Inflammatory macrophage (primary cell): ENCODE measurements at places on chromosomes 5 and 9.

- no peak for DNase-seq
These were observed 237.5 kb upstream of the ADRA1B start for GRCh38 chr5:159678657-159679392.

DNA sequence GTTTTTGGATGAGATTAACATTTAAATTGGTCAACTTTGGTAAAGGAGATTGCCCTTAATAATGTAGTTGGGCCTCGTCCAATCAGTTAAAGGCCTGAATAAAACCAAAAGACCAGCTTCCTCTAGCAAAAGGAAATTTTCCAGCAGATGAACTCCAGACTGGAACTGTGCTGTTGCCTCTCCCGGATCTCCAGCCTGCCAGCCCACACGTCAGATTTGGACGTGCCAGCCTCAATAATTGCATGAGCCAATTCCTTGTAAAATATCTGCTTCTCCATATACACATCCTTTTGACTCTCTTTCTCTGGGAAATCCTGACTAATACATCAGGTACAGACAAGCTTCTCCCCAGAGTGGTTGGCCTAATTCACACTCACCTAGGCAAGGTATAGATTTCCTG lies 175.8 kb upstream of the ADCY2 start:
- no peak for DNase-seq

GRCh38 chr5:98307811-98308210 lies 465.7 kb upstream of the RGMB start:
- no peak for DNase-seq

GRCh38 chr5:96440185-96440538 lies 7.1 kb upstream of the PCSK1 start:
- DNase-seq: no peak

DNA sequence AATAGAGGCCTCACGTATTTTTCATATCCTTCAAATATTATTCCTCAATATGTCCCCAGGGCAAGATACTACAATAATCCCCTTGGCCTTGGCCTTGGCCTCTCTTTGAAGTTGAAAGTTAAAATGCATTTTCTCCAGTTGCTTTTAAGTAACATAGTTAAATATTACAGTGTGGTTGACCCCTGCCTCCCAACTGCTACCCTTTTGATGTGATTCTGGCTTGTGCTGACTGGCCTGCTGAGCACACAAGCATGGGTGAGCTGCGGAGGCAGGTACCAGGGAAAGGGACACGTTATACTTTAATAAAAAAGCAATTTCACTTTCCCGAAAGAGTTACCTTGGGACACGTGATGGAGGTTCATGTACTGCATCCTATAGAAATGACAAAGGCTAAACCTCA lies 17.9 kb upstream of the TMEM252 start:
- DNase-seq: no peak

DNA sequence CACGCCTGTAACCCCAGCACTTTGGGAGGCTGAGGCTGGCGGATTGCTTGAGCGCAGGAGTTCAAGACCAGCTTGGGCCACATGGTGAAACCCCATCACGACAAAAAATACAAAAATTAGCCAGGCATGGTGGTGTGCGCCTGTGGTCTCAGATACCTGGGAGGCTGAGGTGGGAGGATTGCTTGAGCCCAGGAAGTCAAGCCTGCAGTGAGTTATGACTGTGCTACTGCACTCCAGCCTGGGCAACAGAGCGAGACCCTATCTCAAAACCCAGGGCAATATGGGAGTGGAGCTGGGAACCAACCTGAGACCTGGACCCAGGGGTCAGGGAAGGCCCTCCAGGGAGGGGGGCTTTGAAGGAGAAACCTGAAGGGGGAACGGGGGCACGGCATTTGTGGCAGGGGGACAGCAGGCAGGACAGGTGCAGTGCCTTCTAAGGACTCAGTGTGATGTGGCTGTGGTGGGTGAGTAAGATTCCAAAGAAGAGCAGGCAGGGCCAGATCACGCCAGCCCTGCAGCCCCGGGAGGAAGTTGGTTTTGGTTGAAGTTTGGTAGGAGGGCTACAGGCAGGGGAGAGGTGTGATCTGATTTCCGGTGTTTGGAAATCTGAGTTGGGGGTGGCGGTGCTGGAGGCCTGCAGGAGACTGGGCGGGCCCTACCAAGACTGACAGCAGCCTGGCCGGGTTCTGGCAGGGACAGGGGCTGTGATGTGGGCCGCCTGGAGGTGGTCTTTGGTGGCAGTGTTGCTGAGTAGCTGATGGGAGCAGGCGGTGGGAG lies 46.2 kb downstream of the NTNG2 start:
- DNase-seq: no peak

- no peak for DNase-seq
These were observed 143.4 kb upstream of the ZNF608 start for GRCh38 chr5:124889850-124890249.

- DNase-seq: peak; percentile 35
These were observed 32.3 kb downstream of the ERP44 start for GRCh38 chr9:100066539-100066938.

DNA sequence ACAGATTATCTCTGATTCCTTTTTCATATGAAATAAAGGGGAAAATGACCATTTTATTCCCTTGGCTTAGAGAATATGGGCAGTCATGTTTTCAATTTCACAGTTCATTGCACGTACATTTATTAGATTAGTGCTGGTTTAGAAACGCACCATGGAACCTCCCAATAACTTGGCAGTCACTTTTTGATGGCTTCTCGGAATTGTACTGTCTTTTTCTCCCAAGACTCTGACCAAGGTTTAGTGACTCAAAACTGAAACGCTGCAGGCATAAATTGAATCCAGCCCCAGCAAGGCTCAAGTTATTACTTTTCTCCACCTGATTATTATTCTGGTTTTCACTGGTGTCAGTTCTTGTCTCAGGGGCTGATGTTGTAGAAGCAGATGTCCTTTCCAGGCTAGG lies 55.6 kb upstream of the EGFLAM start:
- DNase-seq: no peak

DNA sequence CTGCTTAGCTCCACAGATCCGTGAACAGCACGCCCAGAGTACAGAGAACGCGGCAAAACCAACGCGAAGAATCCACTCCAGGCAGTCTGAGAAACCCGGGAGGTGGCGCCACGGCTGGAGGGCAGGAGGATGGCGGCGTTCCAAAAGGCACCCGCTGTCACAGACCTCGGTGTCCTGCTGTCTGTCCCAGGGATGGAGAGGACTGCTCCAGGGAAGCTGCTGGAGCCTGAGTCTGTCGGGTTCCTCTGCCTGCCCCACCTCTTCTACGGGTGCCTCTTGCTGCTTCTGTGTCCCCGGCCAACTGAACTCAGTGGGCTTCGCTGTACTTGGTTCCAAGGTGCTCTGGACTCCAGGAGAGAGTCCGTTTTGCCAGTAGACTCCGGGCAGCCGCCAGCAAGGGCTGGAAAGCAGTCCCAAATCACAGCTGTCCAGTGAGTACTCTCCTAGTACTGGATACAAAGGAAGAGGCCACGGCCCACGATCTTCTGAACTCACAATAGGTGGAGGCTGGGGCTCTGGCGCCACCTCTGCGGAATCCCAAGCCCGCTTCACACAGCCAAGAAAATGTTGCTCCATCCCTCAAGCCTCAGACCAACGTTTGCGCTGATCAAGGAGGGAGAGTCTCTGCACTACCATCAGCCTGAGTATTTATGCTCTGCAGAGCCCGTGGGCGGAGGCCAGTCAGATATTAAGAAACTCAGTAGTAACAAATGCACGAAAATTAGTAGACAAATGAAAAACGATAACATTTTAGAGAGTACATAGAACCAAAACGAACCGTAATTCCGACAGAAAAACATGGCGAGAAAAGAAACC lies 440 bp downstream of the ANXA2R start:
- DNase-seq: peak; percentile 71

DNA sequence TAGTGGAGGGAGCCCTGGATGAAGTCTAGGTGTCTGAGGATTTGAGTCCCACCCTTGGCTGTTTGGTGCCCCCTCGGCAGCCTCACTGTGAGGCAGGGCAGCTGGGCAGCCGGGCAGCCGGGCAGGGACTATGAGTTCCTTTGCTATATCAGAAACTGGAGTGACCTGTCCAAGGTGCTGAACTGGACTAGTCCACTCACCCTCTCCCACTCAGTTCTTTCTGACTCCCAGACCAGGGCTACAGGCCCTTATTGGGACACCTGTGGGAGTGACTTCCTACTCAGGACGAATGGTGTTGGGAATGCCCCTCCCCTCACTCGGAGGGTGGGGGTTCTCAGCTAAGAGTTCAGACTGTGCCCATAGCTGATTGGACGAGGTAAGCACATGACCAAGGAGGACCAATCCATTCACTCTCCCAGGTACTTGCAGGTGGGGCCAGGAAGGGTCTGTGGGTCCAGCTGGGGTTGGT lies 34.1 kb upstream of the RAPGEF1 start:
- DNase-seq: peak; percentile 55

GRCh38 chr5:171966270-171966669 lies 40.2 kb downstream of the FBXW11 start:
- DNase-seq: no peak

DNA sequence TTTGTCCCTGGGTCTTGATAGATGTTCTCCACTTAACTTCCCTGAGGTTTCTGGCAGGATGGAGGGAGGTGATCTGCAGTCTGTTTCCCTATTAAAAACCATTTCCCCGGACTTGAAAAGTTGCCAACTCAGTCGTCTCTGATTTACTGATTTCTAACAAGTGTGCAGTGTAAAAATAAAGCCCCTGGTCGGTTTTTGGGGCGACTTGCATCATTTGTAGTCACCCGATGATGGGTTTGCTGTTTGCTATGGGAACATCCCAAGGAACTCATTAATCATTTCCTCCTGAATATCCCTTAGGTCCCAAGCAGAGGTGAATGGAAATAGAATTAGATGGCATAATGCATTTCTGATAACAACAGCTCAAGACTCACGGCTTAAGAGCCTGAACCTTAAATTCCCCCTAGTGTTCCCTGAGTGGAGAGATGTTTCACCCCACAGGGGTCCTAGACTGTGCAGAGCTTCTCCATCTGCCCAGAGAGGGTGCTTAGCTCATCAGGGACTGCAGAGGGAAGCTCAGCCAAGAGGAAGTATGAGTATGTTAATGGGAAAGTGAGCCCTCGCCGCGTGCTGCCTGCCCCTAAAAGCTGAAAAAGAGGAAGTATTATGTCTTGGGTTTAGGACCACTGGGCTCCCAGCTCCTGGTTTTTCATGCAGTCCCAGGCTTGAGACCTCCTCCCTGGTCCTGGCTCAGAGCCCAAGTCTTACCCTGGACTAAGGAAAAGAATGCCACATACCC lies 115.1 kb upstream of the DAP start:
- peak; percentile 69 for DNase-seq

DNA sequence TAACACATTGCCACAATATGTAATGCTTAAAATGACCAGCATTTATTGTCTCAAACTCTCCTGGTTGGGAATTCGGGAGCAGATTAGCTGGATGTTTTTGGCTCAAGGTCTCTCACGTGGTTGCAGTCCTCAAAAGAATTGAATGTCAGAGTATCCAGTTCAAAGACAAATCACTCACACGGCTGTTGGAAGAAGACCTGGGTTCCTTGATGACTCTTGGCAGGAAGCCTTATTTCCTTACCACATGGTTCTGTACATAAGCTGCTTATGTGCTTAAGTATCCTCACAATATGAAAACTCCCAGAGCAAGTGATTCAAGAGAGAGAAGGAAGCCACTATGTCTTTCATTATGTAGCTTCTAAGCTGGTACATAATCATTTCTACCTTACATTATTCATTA lies 230.3 kb upstream of the PTPRD start:
- DNase-seq: no peak

- no peak for DNase-seq
These were observed 300.1 kb downstream of the NNT start for GRCh38 chr5:43903129-43903528.

DNA sequence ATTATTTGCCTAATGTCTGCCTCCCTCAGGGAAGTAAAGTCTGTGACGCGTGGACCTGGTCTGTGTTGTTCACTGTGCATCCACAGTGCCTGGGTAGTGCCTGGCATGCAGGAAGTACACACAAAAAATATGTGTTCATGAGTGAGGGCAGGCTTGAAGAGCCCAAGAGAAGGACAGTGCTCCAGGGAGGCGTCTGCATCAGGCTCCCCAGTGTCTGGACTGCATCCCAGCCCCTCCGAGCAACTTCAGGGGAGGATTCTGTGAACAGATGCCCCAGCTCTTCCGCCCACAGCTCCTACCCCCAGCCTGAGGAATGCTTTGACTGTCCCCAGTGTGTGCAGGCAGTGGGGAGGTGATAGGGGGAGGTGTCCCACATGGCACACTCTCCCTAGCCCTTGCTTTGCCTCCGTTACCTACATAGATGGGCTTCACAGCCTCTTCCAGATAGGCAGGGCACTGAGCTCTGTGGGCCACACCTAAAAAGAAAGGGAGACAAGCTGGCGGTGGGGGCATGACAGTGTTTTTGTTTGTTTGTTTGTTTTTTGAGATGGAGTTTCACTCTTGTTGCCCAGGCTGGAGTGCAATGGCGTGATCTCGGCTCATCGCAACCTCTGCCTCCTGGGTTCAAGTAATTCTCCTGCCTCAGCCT lies 25.4 kb downstream of the IRF1 start:
- DNase-seq: peak; percentile 26

DNA sequence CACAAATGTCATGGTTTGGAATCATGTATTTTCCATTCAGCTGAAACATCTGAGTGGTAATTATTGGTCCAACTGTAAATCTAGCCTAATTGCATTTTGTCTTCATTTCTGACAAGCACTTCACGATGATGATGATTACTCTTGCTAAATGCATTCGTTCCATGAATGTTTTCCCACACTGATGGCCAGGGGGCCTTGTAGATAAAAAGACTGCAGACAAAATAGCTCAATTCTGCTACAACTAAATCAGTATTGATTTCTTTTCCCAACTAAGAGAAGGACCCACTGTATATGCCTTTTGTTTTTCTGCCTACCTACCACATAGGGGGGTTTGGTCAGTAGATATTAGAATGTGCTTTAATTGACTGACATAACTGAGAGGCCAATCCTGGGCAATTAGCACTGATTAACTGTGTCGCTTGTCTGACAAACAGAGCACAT lies 1351.3 kb upstream of the NUDT12 start:
- DNase-seq: no peak

DNA sequence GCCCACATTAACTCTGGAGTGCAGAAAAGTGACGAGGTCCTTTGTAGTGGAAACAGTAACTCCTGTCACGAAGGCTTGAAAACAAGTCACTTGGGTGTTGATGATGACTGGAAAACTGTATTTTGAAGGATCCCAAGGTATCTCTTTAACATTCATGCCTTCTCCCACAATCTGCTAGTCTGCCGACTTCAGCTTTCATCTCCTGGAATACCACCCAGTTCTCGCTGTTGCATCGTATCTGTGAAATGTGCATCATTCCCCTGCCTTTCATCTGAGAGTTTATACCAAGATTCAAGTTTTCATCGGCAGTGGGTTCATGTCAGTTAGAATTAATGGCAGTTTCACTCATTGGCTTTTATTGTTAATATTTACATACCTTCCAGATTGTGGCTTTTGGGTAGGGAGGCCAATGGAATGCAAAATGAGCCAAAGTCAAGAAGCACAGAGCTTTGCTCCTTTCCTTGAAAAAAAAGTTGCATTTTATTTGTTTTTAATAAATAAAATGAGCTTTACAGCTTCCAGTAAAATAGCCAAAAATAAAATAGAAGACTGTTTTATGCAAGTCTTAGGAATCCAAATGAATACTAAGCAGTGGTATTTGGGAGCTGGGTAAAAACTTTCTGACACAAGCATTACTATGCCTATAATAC lies 575.2 kb upstream of the WWC1 start:
- DNase-seq: no peak
